ENCODE measurements at places on chromosomes 16 and 17.
A peak's percentile ranks its signal among the peaks of the same experiment; 100 is the strongest.

DNA sequence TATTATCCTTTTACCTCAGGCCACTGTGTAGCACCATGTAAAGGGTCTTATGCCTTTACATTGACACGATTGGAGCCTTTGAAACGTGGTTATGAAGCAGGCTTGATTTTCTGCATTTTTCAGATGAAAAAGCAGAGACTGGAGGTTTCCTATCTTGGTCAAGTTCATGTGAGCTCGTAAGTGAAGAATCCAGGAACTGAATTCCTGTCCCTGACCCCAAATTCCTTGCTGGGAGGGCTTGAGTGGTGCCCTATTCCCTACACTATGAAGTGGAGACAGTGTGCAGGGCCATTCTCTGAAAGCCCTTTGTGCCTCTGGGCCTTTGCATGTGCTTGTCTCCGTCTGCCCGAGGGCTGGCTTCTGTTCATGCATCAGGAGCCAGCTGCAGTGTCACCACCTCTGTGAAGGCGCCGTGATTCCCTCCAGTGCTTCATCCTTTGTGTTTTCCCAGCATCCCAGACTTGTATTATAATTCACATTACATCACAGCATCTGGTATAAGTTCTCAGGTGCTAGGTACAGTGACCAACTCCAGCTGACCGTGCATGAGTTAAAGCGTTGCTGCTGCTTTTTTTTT lies 181.1 kb downstream of the SNX29 start:
- DNase-seq, result no peak

DNA sequence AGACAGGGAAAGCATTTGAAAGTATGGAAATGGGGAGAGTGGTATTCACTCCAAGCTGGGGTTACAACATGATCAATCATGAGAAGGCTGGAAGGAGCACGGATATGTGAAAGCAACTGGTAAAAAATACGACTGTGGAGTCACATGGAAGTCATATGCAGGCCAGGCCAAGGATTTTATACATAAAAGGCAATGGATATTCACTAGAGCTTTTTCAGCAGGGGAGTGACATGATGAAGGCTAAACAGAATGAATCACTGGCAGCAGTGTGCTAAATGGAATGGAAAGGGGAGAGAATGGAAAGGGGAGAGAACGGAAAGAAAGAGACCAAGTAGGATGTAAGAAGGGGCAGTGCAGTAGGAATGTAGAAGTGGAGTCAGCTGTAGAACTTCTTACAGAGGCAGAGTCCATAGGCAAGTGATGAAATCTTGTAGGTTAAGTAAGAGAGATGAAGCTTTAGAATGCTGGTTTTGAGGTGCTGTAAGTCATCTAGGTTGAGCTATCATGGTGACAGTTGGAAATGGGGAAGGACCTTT lies 13.0 kb upstream of the NETO2 start:
- DNase-seq, result no peak

DNA sequence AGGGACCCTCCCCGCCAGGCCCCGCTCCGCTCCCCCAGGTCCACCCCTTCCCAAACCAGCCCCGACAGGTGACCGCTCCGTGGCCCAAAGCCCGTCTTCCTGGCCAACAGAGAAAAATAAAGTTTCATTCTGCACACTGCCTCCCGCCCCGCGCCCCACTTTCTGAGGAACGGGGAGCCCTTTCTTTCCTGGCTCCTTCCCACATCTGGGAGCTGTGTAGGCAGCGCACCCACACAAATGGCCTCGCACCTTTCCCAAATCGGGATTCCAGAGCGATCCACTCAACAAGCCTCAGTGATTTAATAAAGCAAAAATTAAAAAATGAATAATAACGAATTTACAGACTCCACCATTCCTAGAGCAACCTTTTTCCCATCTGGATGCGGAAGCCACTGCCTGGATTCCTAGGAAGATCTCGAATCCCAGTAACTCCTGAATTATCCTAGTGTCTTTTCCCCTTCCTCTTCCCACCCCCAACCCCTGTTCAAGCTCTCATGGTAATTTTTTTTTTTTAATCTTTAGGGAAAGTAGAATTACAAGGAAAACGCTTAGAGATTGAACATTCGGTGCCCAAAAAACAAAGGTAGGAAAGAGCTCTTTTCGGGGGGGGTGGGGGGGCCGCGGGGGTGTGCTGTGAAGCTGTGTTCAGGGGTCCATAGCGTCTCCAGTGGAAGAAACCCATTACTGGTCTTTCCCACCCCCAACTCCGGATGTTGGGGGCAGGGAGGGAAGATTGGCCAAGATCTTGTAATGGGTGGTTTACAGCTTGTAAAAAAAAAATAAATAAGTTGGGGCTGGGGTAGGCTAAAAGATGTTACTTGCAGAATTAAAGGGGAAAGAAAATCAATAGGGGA lies 1.6 kb downstream of the IGF2BP1 start:
- no peak for DNase-seq

DNA sequence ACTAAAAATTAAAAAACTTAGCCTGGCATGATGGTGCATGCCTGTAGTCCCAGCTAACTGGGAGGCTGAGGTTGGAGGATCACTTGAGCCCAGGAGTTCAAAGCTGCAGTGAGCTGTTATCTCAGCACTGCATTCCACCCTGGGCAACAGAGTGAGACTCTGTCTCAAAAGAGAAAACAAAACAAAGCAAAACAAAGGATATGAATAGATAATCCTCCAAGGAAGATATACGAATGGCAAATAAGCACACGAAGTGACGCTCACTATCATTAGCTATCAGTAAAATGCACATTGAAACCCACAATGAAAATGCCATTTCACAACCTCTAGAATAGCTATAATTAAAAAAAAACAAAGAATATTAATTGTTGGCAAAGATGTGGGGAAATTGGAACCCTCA lies 386.2 kb upstream of the CCL2 start:
- DNase-seq, result no peak

DNA sequence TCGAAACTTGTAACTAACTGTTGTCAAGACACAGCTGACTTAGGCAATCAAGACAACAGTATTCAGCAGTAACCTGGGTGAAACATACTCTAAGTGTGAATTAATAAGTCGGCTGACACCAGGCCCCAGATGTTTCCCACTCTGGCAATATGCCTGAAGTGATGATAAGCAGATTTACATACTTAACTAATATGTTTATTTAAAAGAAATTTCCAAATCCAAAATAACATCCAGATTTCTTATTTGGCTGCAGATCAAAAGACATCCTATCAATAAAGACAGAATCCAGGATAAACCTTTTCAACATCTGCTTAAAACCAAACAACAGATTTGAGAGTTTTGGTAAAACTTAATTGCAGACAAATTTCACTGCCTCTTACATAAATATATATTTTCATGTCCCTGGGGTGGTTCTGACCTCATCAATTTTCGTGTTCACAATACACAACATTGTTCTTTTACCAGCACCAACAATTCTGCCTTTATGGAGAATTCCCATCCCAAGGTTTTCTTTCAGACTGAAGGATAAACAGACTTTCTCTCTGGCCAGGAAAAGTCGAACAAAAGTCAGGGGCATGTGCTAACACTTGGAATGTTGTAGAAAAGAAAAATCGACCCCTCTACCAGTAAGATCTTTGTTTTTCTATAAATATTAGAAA lies 45.1 kb upstream of the TOX3 start:
- DNase-seq, result no peak

- no peak for DNase-seq
These were observed 21.6 kb downstream of the VASN start for GRCh38 chr16:4393240-4393600.

GRCh38 chr17:18248300-18248731 lies 10.2 kb downstream of the FLII start:
- DNase-seq, result peak; percentile 60

DNA sequence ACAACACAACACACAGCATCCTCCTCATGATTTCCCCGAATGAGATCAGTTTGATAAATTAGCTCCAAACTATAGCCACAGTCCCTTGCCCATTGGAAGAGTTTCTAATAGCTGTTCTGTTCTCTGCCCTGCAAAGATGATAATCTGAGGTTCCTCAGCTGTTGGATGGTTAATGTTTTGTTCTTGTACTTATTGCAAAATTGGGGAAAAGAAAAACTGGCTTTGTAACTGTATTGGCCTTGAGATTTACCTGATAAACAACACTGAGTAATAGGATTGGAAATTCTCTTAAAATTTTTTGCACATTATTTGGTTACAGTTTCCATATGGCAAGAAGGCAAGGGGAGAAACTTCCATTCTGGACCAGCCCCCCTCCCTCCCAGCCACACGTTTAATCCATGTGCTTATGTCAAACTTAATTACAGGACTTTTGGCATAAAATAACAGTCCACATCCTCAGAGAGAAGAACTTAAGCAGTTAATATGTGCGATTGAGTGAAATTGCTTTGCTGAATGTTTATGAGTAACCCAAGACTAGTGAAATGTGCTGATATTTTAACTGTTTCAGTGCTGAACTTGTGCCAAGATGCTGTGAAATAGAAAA lies 119.1 kb upstream of the ZFHX3 start:
- DNase-seq, result no peak

- DNase-seq, result no peak
These were observed 7.5 kb downstream of the SRSF1 start for GRCh38 chr17:57999496-58000017.

GRCh38 chr17:15966183-15966878 lies 21.4 kb downstream of the ADORA2B start:
- DNase-seq, result no peak

DNA sequence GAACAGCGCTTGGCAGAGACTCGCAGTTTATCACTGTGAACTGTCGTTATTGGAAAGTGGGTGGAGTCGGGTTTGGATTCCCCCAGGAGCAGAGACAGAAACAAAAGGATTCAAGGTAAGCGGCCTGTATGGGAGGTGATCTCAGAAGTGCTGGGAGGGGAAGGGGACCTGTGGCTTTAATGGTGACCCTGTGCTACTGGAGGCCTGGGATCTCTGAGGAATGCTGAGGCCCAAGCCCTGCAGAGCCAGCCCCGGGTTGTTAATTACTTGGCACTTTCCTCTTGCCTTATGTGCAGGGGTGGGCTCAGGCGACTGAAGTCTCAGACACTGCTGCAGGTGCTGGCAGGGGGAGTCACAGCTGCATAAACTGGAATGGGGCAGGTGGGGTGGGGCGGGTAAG lies 27.4 kb downstream of the IRF8 start:
- no peak for DNase-seq
